NCI-H2171 (cell line): ENCODE measurements at places on chromosomes 3 and 15.

- no peak for DNase-seq
Measured at GRCh38 chr15:85380812-85381642, 624 bp downstream of the AKAP13 start.

- no peak for DNase-seq
Measured at GRCh38 chr15:57597431-57597830, 5.7 kb downstream of the MYZAP start.

GRCh38 chr15:25426896-25427610 is 11.8 kb downstream of the UBE3A start:
- DNase-seq, result no peak

- DNase-seq, result no peak
Measured at GRCh38 chr3:122797291-122797690, 2.4 kb downstream of the SLC49A4 start.

DNA sequence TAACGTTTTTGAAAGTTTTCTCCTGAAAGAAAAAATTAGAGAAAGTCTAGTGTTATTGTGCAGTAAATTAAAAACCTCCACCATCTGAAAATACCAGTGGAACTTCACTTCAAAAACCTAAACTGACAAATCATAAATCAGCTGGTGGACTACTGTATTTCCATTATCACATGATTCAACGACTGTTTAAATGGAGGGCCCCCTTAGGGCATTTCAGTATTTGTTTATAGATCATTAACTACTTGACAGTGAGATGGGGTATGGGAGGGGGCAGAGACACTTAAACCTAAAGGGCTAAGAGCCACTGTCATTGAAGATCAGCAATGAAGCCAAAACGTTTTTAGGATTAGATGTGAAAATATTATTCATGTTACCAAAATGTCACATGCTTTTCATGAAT is 8.8 kb upstream of the C15orf61 start:
- no peak for DNase-seq

DNA sequence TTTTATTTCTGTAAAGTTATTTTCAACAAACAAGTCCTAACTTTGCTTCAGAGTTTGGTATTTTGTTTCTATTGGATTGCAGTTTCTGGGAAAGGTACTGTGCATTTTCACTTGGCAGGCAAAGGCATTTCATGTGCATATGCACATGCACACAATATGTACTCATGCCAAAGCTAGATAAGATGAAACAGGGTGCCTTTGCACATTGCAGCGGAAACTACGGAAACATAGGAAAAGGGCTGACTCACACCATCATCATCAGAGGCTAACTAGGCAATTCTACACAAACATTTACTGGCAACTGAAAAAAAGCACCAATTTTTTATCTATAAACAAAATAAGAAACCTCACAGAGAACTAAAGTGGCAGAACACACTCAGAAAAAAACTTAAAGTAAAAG is 550.6 kb upstream of the NECTIN3 start:
- DNase-seq, result no peak

- no peak for DNase-seq
Measured at GRCh38 chr3:10334459-10334858, 13.5 kb upstream of the SEC13 start.

DNA sequence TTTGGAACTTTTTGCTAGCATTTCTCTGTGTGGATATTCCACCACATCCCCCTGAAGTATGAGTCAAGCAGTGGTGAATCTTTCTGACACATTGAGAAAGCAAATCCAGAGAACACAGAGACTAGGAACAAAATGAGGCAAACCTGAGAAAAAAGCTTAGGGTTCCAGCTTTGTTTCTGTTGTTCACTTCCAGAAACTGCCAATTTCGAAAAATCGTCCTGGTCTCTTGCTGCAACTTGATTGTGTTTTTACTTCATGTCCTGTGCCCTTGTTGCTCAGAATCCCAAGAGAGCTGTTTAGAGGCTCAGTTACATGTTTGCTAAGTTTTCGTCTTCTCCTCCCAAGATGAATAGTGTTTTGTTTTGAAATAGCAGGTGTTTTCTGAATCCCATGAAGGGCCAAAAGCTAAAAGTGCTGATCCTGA is 13.7 kb downstream of the MAP2K1 start:
- DNase-seq, result peak; percentile 30
